ENCODE measurements at places on chromosomes 3 and 15. TPM values are rescaled to one million over a fixed set of nuclear protein-coding genes. Genes with fewer than 3 reads are reported as not detected.

Gene PPM1L
- total RNA-seq: 0.21 TPM

GRCh38 chr3:193407688-193408087 lies 29.1 kb upstream of the ATP13A5 start:
- DNase-seq: no peak
- no peaks in the 10 kb centered on the region for H3K27me3 ChIP-seq
- H3K36me3 ChIP-seq: no peaks in the 10 kb centered on the region
- no peaks in the 10 kb centered on the region for H3K4me1 ChIP-seq
- no peak overlapping the region for H3K27ac ChIP-seq
- H3K4me3 ChIP-seq: no peak overlapping the region

- no peaks in the 10 kb centered on the region for H3K36me3 ChIP-seq
- DNase-seq: no peak
- H3K4me1 ChIP-seq: no peaks in the 10 kb centered on the region
- H3K4me3 ChIP-seq: no peak overlapping the region
Measured at GRCh38 chr15:79233236-79233635, 49.3 kb upstream of the ANKRD34C start.

Gene EPHA6
- not detected for total RNA-seq

Gene SAXO2
- total RNA-seq: 2.3 TPM

DNA sequence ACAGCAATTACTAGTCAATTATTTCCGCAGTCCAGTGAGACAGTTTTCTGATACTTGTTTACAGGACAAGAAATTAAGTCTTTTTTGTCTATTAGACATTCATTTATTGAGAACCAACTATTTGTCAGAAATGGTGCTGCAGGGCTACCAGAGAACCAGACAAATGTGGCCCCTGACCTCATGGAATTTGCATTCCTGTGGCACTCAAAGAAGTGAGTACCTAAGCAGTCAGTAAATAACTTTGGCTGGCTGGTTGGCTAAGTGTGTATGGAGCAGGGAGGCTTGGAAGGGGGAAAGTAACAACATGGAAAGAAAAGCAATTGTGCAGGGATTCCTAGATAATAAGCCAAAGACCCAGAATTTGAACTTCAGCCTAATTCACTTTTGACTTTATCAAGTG lies 837.0 kb upstream of the CFAP20DC start:
- H3K27ac ChIP-seq: no peak overlapping the region
- DNase-seq: no peak
- no peaks in the 10 kb centered on the region for H3K27me3 ChIP-seq
- H3K4me3 ChIP-seq: no peak overlapping the region

Data from GM12878 (cell line).